Stimulated activated CD8-positive, alpha-beta memory T cell treated with anti-CD3 and anti-CD28 coated beads, Interleukin-12 subunit alpha, Interleukin-12 subunit beta, amount 100 ng/mL, for 1 hour (primary cell): ENCODE measurements at places on chromosomes 2 and 18.

DNA sequence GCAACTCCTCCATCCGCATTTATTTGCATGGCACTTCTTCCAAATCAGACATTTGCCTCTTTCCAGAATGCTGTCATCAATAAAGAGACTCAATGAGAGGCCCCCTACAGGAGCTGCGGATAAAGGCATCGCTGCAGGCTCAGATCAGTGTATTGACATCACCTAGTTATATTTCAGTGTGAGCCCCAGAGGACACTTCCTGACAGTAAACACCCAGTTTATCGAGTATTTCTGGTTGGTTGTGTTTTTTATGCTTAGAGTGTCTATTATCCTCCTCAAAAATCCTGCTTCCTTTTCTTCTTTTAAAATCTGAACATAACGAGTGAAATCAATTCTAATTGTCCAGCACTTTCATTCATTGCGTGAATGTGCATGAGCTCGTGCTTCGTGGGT lies 38.8 kb downstream of the NRP2 start:
- DNase-seq, result no peak

DNA sequence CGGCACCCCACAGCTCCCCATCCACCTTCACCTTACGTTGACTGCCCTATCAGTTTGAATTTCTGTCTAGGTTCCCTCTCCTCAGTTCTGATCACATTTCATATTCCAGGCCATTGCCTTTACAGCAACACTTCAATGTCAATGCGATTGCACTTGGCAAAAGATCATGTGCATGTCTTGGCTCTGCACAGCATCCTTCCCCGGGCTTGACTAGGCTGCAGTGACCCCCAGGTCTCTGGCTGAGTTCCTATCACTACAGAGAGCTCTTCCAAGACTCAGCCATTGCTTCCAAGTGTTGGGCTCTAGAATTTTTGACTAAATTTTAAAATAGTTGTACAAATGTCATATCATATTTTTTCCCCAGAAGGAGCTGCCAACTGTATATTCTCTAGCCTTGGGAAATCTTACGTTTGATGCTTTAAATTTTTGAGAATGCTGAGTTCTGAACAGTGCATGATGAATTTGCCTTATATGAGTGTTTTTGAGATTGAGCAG lies 103.8 kb upstream of the NEDD4L start:
- no peak for DNase-seq

DNA sequence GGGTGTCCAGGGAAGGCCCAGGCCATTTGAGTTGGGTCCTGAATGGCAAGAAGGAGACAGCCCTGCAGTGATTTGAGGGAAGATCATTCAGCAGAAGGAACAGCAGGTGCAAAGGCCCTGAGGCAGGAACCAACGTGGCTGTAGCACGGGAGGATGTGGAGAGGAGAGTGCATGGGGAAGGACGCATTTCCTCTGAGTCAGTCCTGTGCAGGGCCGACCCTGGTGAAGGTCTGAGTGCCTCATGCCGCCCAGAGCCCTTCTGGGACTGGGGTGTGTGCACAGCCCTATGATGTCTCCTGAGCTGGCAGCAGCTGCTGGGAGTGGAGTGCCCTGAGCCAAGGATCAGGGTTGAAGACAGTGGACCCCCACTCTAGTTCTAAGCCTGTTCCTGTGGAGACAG lies 17.9 kb upstream of the ARHGEF4 start:
- no peak for DNase-seq

GRCh38 chr2:157875641-157876065 lies 477 bp downstream of the ACVR1 start:
- no peak for DNase-seq

DNA sequence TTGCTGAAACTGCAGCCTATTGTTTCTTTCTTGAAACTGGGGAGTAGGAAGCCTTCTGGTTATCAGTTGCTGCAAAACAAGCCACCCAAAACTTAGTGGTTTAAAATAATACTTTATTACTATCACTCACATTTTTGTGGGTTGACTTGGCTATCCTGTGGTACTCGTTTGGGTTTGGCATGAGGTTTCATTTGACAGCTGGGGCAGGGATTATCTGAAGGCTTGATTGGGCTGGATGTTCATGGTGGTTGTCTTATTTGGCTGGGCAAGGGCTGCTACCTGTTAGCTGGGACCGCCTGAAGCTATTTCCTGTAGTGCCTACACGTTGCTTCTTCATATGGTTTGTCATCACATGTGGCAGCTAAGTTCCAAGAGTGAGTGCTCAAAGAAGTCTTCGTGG lies 122.3 kb downstream of the PLCL1 start:
- DNase-seq, result no peak

DNA sequence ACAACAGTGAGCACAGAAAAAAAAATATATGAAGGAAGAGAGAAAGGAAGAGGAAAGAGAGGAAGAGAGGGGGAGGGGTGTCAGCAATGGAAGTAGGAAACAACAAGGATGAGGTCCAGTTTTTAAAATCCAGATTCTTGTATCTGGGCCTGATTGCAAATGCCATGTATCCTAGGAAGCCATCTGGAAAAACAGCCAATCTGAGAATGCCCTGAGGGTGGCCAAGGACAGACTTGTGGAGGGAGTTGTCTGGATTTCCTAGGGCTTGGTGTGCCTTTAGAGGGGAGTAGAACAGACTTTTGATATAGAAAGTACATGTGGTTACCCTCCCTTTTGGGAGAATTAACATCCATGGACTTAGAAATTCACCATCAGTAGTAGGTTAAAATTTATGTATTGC lies 47.1 kb downstream of the PRKCE start:
- DNase-seq, result no peak

GRCh38 chr18:79334496-79335233 lies 61.1 kb upstream of the NFATC1 start:
- DNase-seq, result no peak

DNA sequence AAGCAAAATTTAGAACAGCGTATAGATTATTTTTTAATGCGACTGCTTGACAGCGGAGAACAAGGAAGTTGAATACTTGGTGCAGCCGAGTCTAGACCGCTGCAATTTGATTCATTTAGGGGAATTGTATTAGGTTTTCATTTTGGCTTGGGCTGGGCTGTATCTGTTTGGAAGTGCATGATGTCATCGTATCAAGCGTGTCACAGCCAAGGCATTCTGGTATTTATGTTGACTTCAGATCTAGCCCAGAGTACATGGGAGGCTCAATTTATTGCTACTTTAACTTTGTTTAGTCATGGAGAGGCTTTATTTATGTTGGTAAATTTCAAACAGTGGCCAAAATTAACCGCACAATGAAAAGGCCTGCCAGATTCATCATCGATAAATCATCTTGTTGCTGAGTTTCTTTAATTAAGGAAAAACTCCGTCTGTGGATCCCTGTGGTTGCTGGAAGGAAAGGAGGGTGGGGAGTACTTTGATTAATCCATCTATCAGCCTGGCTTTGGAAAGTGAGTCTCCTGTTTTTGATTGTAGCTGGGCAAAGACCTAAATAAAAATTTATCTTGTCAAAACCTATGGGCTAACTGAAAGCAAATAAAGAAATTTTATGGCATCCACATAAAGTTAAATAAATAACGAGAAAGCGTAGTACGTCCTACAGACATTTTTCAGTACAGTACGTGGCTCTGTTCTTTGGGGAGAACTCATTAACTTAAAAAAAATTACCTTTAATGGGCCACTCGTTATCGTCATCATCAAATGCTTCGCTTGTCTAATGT lies 230.4 kb upstream of the SPRED2 start:
- DNase-seq, result no peak

DNA sequence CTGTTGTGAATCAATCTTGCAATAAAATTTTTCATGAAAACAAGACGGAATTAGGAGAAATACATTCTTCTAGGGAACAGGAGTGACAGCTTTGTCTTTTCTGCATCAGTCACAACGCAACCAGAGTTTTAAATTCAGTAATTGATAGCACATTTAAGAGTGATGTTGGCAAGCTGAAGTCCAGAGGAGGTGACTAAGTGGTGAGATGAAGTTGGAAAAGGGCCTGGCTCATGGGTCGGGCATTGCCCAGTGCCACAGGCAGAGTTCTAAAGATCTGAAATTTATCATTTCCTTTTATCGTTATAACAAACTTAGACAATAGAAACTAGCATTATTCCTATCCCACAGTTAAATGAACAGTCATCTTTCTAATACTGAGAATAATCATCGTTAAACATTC lies 764.6 kb upstream of the ZEB2 start:
- no peak for DNase-seq
